HCT116 (cell line): ENCODE measurements at places on chromosomes 7 and 10. TPM values are rescaled to one million over a fixed set of nuclear protein-coding genes. Genes with fewer than 3 reads are reported as not detected.

DNA sequence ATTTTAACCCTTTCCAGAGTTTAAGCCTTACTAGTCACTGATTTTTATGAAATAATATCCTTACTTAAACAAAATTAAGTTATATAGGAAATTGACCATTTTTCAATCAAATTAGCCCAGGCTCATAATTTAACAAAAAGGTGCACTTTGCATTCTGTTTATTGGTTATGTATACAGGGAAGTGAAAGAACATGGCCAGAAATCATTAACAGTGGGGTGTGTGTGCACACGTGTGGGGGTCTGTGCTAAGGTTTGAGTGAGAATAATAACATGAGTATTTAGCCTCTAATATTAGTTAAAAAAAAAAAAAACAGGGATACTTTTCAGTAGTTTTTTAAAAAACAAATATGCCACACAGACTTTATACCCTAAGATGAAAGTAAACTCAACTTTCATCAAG, 510.5 kb upstream of the PFKP start:
- DNase-seq = no peak

GRCh38 chr7:39647816-39648215, 24.4 kb downstream of the RALA start:
- no peak for DNase-seq

DNA sequence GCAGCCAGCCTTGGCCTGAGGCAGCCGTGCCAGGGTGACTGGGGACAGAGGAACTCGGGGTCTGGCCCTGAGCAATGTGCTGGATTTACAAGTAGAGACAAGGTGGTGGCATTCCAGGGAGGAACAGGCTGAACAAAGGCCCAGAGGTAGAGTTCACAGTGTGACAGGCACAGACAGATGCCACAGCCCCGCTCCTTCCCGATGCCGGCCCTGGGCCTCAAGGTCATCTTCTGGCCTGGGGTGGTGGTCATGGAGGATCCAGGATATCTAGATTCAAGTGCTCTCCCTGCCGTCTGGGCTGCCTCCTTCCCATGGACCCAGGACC, 68.9 kb upstream of the COL13A1 start:
- no peak for DNase-seq

DNA sequence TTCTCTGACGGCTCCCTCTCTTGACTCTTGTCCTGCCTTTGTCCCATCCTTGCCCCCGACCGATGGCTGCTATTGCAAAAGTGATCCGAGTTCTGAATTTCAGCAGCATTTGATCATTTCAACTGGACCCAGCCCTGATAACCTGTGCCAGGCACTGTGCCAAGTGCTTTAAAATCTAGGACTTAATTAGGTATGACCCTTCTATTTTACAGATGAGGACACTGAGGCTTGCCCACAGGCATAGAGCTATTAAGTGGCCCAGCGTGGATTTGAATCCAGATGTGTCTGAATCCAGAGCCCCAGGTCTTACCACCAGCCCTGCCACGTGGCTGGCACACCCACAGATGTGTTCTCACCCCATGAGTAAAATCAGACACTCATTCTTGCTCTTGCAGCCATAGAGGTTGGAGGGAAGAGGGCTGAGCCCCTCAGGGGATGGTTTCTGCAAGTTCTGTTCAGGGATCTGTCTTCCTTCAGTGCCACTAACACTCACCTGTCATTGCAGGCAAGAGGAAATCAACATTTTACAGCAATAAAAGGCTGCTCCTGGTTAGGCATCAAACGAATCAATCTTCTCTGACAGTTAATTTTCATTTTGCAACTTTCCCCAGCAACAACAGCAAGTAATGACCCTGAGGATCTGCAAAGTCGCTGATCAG, 101.2 kb downstream of the GRID1 start:
- DNase-seq = no peak

DNA sequence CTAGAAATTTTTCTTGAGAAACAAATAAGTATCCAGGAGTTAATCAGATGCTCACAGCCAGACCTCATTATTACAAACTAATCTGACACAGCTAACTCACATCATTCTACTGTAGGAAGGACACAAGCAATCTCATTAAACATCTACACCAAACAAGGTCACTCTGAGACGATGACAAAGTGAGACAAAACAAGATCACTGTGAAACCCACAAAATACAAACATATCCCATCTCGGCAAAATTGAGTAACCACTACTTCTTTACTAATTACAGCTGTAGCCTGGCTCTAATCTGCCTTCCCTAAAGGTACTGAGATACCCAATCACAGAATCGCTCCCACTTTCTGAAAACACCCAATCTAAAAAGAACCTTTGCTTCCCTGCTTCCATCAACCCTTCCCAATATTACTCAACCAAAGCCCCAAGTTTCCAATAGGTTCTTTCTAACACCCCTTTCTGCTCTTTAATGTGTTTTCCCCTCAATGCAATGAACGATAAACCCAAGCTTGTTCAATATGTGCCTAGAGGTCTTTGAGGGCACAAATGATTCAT, 26.9 kb downstream of the CCDC6 start:
- no peak for DNase-seq

- DNase-seq = no peak
These were observed 635.7 kb downstream of the PHTF2 start for GRCh38 chr7:78434281-78434680.

DNA sequence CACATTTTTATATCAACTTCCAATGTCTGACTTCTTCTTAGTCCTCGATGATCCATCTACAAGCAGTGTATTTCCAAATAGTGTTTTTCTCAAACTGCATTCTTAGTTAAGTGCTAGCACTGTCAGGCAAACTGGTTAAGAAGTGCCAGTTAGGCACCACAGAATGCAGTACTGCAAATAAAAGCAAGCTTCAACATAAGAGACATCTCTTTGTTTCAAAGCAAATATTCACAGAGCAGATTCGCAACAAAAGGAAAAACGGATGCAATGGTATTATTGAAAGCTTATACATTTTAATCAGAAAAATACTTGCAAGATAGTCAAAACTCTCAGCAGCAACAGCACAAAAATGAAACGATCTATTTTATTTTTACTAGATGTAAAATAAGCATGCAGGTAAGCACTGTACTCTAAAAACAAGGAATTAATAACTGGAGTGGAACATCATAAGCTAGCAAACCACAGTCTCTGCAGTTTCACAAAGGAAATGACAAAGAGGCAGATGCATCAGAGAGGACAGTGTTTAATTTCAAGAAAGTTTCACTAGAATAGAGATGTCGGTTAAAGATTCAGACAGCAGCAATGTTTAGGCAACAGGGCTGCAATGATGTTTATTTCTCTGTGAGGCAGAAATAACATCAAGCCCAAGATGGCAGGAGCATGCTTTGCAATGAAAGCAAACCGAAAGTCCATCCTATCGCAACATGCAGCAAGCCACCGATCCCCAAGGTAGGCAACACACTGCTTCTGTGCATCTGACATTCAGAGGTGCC, 82.0 kb downstream of the FGFR2 start:
- no peak for DNase-seq

DNA sequence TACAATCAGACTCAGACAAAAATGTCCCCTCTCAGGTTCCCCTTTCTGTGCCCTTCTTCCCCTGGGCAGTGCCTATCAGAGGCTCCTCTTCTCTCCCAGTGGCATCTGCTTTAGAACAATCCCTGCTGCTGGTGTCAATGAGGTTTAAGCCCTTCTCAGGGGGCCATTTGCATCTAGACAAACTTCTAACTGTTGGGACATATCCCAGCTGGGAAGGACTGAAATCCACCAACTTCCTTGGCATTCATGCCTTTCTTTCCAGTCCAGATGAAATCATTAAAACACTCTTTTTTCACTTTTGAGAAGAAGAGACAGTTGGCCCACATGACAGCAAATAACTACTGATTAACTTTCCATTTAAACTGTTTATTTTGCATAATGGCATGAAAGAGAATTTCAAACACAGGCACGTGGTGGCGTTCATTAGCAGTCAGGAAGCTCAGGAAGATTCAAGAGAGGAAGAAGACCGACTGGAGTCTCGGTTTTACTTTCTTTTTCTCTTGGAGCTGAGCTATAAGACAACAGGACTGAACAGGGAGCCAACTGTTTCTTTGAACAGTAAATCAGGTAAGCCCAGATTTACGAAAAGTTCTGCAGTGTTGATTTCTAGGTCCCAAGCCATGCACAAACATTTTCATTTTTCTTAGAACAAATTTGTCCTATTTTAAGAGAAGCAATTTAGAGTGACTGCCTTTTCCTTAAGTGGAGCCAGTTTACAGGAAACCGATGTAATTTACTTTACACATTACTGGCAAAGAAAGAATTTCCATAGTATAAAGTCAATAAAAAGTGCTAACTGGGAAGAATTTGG, at the start of gene GIMAP2:
GIMAP2 (plus strand) TSS at position 488 of the 811 bp plus-strand sequence. CDS start 1,354 bp downstream, outside the sequence.
- DNase-seq = no peak

DNA sequence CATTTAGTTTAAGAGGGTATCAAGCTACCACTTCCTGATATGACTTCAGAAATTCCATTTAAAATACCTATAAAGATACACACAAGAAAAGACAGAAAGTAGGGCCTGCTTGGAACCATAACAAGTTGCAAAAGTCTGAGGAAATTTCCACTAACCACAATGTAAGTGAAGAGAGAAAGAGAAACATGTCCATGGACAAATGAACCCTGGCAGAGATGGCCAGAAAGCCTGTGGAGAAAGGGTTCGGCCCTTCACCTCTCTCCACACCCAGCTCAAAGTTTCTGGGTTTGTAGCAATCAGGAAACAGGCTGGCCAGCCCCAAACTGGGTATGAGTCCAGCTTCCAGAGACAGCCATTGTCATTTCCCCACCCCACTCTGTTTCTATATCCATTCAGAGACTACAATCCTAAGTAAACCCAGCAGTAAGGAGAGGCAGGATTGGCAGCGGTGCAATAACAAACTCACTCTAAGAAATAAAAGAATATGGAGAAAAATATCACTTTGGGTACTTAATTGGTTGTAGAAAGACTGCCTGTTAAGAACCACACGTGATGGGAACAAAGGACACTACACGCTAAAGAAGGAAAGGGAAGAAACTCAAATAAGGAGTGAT, 71.1 kb downstream of the STK17A start:
- DNase-seq = no peak

- no peak for DNase-seq
These were observed 18.9 kb downstream of the IFT22 start for GRCh38 chr7:101302641-101303101.

DNA sequence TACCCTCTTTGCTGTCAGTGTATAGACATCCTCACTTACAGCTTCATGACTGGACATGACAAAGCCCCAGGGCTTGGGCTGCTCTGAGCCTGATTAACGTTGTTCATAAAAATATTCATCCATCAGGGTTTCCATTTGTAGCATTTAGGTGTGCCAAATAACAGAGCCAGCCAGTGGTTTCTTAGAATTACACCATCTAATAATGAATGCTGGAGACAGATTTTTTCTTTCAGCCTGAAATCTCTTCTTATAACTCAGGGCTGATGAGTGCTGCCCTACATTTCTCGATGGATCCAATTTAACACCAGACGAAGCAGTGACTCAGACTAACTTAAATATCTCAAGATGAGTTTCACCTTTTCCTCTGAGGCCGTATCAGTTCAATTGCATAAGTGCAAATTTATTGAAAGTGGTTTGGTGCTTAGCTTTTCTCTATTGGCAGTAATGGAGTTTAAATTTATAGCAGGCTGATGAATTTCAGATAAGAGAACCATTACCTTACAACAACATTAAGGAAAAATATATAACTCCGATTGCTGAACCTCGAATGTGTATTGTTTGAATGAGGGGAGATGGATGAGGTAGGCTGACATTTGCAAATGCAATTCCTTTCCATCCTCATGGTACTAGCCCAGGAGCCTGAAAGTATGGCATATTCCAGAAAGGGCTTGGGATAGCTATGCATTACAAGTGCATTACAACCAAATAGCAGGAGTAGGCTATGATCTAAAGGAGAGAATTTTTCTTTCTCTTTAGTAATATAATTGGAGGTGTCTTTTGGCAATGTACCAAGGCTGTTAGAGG, 900.6 kb downstream of the KCNMA1 start:
- no peak for DNase-seq

- no peak for DNase-seq
These were observed 391.4 kb downstream of the NRG3 start for GRCh38 chr10:82266438-82266837.

DNA sequence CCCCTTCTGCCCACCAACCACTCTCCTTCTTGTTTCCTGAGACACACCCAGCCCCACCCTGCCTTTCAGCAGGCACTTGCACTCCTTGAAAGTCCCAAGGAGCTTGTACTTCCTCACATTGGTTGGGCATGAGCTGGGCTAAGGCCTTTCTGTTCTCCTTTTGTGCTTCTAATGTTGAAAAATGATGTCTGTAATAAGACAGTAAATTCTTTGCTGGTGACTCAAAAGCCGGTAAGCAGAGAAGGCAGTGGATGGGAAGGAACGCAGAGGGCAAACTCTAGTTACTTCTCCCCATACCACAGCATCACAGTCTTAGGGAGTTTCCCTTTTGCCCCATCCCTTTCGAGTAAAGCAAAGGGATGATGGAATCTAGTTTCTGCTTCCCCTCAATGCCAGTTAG, 185.6 kb downstream of the PLXNA4 start:
- DNase-seq = no peak

DNA sequence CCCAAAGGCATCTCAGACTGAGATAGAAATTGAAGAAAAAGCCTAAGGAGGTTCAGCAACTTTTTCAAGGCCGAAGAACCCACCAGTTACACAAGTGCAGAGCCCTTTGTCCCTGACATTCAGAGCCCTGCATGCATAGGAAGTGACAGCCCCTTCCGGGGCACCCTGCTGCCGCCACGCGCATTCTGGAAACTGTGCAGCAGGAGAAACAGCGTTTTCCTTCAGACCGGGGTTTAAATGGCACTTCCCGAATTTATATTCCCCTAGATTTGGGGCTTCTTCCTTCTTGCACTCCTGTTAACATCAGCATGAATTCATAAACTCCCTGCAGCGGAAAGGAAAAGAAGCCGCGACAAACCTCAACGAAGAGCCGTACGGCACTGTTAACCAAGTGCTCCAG, 190.5 kb upstream of the C7orf33 start:
- DNase-seq = no peak

GRCh38 chr10:30366351-30366750, 17.3 kb upstream of the MTPAP start:
- DNase-seq = no peak

GRCh38 chr7:95398155-95398940, 2.2 kb upstream of the PON3 start:
- no peak for DNase-seq

Gene FEZF1
- total RNA-seq = 0.37 TPM

Gene USP54
- 28.0 TPM for total RNA-seq

Gene EN2
- total RNA-seq = 0.32 TPM
